Stimulated activated CD4-positive, alpha-beta T cell treated with anti-CD3 and anti-CD28 coated beads, TNF-alpha, amount 100 ng/mL, for 48 hours (primary cell): ENCODE measurements at places on chromosomes 5 and 9.

GRCh38 chr9:7121055-7121454 lies 363.3 kb downstream of the KDM4C start:
- no peak for DNase-seq

DNA sequence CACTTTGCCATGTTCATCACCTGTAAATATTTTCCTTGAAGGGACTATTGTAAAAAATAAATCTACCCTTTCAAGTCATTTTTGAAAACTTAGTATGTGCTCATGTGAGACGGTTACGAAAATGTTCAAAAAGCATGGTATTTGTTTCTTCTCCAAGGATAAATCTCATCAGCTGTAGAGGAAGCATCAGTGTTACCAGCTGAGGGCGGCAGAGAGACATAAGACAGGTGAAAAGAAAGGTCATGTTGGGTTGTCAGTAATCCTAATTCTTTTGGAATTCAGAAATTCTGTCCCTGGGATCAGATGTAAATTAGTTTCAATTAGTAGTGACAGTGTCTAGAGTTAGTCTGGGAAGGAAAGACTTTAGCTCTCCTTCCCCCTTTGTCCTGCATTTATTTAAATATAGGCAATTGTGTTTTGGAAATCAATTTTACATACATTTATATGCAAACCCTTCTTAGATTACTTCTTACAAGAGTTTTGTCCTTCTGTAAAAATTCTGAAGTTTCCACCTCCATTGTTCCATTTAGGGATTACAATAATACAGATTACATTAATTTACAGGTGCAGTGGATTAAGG lies 791.9 kb upstream of the CDH6 start:
- DNase-seq, result no peak

GRCh38 chr5:95846554-95847260 lies 24.2 kb upstream of the GLRX start:
- no peak for DNase-seq

DNA sequence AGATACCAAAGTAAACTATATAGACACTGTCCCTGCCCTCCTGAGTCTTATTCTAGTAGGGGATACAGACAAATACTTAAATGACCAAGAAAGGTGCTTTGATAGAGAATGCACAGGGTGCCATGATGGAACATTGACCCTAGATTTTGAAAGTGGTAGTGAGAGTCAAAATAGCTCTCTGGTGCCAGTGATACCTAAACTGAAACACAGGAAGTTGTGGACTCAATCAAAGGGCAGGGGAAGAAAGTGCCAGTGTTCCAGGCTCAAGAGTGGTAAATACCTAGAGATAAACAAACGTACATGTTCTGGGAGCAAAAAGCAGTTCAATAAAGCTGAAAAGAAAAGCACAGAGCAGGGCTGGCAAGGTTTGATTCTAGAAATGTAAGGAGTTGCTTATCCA lies 267.6 kb downstream of the ISL1 start:
- no peak for DNase-seq

DNA sequence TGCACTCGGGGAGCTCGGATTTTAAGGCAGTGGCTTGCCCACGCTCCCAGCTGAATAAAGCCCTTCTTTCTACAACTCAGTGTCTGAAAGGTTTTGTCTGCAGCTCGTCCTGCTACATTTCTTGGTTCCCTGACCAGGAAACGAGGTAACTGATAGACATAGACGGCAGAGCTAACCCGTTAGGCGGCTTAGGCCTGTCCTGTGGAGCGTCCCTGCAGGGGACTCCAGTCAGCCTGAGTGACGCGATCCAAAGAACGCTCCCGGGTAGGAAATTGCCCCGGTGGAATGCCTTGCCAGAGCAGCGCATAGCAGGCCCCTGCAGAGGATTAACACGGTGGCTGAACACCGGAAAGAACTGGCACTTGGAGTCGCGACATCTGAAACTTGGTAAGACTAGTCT lies 1.8 kb upstream of the SELENOP start:
- no peak for DNase-seq

GRCh38 chr5:171379961-171380360 lies 7.7 kb upstream of the NPM1 start:
- DNase-seq, result no peak

DNA sequence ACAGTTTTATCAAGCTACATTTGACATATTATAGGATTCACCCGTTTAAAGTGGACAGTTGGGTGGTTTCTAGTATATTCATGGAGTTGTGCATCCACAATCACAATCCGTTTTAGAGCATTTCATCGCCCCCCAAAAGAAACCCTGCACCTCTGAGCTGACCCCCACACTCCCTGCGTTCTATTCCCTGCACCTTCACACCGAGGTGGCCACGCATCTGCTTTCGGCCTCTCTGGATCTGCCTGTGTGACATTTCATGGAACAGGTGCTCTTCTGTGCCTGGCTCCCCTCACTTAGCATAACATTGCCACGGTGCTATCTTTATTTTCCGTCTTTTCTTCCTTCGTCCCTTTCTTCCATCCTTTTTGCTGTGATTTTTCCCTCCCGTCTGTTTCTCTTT lies 32.7 kb downstream of the HRH2 start:
- no peak for DNase-seq

GRCh38 chr9:94889628-94890027 lies 163.1 kb downstream of the AOPEP start:
- DNase-seq, result no peak

DNA sequence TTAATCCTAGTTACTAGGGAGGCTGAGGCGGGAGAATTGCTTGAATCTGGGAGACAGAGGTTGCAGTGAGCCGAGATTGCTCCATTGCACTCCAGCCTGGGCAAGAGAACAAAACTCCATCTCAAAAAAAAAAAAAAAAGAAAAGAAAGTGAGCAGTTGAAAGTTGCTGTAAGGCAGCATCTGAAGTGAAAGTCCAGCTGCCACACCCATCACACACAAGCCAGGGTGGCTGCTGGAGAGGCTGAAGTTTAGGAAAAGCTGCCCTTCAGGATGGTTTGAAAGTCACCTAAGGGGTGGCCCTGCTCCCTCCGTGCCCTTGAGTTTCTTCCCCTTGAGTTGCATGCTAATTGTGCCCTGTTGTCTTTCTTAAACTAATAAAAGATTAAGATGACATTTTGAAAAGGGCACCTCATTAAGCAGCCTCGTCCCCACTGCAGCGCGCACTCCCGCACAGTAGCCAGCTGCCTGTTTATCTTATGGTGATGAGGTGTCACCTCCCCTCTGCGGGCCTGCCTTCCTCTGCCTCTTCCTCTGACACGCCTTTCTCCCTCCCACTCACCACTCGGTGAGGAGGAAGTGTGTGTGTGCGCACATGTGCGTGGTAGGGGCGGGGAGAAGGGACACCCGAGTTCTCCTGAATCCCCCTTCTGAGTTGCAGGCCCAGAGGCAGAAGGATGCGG lies 104.2 kb upstream of the PANK3 start:
- DNase-seq, result peak; percentile 16

DNA sequence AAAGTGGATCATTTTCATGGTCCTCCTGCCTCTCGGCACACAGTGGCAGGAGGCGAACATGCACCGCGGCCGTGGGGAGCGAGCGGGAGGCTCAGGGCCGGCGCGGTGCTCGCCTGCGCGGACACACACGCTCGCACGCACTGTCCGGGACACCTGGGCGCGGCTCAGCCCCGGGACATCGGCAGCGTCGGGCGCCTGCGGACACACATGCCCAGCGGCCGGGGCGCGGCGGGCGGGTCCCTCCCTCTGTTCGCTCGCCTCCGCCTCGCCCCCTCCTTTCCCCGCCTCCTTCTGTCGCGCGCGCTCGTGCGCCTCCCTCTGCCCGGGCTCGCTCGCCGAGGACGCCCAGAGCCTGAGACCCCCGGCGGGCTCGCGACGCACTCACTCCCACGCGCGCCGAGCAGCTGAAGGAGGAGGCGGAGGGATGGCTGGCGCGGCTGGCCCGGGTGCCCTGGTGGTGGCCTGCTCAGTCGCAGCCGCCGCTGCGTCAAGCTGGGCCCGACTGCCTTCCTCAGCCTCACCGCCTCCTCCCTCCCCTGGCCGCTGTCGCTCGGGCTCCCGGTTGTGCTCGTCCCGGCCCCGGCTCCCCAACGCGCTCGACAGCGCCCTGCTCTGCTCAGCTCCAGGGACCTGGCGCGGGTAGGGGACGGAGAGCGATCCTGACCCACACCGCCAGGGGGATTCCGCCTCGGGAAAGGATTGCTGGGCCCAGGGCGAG lies at the start of gene FRMD3:
Gene FRMD3, minus strand, starts transcription at position 230 of the 718 bp plus-strand sequence. Its CDS starts 170 bp downstream, at position 60.
- DNase-seq, result peak; percentile 18

DNA sequence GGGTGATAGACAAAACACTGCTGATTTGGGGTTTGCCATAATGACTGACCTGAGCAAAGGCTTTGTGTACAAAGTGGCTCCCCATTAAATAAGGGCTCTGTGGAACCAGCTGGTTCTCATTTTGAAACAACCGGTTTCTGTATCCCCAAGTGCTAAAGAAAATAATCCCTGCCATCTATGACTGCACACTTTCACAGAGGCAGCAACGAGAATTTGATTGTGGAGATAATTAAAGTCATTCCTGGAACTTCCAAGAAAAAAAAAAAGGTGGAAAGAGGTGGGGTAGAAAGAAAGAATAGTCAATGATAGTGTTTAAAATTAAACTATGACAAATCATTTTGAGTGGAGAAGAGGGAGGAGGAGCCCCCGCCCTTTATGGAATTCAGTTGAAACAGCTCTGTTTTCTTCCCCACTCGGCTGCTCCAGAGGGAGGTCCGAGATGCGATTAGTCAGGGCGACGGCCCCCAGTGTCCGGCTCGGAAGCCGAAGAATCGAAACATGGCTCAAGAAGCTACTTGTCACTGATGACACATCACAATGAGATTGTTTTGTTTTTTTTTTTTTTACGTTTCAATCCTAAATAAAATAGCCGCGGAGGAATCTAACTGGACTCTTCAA lies 38.4 kb downstream of the EBF1 start:
- DNase-seq, result no peak

- DNase-seq, result no peak
Observed at GRCh38 chr5:132222649-132223038, 5.0 kb downstream of the P4HA2 start.

DNA sequence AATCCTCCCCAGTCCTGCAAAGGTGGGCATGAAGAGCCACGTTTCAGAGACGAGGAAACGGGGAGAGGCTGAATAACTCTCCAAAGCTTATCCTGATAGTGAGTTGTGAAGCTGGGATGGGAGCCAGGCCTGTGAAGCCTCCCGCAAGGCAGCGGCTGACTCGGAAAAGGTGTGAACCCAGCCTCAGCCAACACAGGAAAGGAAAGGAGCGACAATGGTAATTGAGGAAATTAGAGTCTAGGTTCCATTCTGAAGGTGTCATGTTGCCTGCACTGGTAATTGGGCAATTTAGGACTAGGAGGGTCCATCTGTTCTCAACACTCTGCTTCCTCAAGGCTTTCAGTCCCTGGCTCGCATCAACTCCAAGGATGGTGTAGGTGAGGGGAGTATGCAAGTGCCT lies 83.4 kb downstream of the LIFR start:
- DNase-seq, result no peak

- DNase-seq, result no peak
Observed at GRCh38 chr5:54753034-54753433, 232.4 kb downstream of the ESM1 start.

- no peak for DNase-seq
Observed at GRCh38 chr5:2989517-2989916, 238.0 kb upstream of the IRX2 start.

- no peak for DNase-seq
Observed at GRCh38 chr9:117929868-117930267, 225.7 kb downstream of the TLR4 start.

- DNase-seq, result no peak
Observed at GRCh38 chr5:135555530-135555929, 19.8 kb upstream of the NEUROG1 start.
